ENCODE measurements at places on chromosomes 11 and 22.

DNA sequence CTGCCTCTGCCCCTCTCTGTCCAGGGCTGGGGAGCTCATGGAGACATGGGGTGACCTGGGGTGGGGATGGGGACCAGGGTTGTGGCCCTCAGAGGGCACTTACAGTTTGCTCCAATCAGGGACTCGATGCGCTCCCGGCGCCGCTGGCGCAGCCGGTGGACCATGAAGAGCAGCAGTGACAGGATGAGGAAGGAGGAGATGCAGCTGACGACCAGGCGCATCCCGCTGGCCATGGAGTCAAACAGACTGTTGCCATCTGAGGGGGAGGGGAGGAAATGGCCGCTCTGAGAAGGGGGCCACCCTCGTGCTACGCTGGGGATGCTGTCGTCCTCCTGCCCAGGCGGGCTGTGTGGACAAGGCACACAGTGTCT, 80.5 kb downstream of the DGCR2 start:
- no peak for DNase-seq

DNA sequence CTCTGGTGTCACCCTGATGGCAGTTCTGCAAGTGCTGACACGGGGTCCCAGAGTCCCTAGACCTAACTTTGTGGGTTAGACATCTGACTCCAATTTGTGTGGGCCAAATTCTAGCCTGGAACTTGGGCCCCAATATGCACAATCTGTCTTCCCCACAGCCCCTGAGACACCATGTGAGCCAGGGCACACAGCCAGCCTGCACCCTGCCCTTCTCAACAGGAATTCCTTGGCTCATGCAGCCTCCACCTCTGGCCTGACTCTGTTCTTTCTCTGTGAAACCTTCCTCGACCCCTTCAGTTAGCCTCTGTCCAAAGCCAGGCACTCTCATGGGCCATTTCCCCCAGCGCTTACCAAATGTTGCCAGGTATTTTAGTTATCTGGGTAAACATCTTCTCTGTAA, 59.1 kb upstream of the POU2AF1 start:
- DNase-seq, result no peak

- no peak for DNase-seq
Measured at GRCh38 chr11:112780351-112781087, 180.7 kb upstream of the NCAM1 start.

DNA sequence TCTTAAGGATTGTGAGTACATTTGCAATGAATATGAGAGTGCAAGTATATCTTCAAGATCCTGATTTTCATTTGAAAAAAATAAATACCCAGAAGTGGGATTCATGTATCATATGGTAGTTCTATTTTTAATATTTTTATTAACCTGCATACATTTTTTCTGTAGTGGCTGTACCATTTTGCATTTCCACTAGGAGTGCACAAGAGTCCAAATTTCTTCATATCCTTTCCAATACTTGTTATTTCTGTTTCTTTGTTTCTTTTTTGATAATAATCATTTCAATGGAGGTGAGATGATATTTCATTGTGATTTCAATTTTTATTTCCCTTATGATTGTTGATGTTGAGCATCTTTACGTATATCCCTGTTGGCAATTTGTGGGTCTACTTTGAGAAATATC, 759.8 kb upstream of the CNTN5 start:
- no peak for DNase-seq

Data from CD4-positive, alpha-beta T cell treated with Interleukin-6 for 4 hours (primary cell).